Panc1 (cell line): ENCODE measurements at places on chromosomes 5 and 9. TPM values are rescaled to one million over a fixed set of nuclear protein-coding genes. Genes with fewer than 3 reads are reported as not detected.

GFI1B gene
- total RNA-seq: 0.08 TPM

- no peak for DNase-seq
These were observed 12.4 kb upstream of the CXXC5 start for GRCh38 chr5:139635606-139636206.

DNA sequence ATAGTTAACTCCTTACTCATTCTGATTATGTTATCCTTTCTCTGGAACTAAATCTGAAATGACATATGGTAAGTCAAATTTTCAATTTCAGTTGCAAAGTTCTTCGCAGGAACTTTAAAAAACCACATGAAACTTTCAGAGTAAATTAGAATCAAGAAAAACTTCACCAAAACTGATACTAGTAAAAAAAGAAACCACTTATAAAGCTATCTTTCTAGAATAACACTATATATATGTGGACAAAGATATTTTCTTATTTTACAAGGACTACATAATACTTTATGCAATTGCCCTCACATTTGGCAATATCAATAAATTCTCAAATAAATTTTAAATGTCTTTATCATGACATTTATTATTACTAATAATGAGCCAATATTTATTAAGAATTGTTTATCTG lies 1847.1 kb upstream of the NUDT12 start:
- DNase-seq: no peak

DNA sequence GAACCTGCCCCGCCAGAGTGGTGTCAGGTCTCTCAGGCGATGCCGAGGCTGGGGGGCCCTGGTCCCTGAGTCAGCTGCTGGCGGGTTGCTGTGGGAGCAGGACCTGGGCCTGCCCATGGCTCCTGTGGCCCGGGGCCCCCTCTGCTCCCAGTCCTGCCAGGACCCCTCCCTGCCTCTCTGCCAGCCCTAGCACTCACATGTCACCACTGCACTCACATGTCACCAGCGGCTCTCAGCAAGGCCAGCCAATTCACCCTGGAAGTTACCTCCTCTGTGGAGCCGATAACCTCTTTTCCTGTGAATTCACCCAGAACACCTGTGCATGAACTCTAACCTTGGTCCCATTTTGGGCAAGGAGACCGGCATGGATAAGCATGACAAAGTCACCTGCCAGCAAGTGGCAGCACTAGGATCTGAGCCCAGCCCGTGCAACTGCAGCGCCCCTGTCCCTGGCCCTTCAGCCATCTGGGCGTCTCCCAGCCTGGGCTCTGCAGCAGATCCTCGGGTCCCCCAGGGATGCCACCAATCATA lies 170.2 kb downstream of the GAPVD1 start:
- DNase-seq: no peak

- DNase-seq: no peak
These were observed 24.6 kb downstream of the CDHR2 start for GRCh38 chr5:176573564-176574296.

- DNase-seq: no peak
These were observed 2.5 kb downstream of the CXXC5 start for GRCh38 chr5:139650689-139651042.
